ENCODE measurements at places on chromosomes 11 and 22.

DNA sequence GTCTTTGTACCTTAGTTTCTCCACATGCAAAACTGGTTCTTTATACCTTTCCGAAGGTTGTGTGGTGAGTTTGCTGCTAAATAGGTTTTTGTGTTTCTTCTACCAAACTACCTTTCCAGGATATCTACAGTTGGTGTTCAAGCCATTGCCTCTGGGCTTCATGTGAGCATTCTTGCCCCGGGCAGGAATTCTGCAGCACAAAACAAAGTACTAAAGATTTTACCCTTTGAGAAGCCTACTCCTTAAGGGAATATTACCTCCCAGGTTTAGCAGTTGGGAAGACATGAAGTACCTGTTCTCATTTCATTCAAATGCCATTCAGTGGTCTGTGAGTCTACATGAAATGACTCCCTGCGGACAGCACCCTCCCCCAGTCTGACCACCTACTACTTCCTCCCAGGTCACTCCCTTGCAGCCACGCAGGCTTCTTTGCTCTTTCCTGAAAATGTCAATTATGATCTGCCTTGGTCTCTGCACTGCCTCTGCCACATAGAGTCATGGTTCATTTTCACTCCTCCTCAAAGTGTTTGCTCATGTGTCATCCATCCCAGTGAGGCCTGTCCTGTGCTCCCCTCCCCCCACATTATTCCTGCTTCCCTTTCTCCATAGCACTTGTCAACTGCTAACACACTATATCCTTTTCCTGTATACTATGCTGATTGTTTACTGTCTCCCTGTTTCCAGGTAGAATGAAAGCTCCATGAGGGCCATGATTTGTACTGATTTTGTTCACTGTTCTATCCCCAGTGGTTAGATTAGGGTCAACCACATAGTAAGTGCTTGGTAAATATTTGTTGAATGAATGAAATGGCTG is 36.9 kb downstream of the PACS1 start:
- DNase-seq, result no peak

DNA sequence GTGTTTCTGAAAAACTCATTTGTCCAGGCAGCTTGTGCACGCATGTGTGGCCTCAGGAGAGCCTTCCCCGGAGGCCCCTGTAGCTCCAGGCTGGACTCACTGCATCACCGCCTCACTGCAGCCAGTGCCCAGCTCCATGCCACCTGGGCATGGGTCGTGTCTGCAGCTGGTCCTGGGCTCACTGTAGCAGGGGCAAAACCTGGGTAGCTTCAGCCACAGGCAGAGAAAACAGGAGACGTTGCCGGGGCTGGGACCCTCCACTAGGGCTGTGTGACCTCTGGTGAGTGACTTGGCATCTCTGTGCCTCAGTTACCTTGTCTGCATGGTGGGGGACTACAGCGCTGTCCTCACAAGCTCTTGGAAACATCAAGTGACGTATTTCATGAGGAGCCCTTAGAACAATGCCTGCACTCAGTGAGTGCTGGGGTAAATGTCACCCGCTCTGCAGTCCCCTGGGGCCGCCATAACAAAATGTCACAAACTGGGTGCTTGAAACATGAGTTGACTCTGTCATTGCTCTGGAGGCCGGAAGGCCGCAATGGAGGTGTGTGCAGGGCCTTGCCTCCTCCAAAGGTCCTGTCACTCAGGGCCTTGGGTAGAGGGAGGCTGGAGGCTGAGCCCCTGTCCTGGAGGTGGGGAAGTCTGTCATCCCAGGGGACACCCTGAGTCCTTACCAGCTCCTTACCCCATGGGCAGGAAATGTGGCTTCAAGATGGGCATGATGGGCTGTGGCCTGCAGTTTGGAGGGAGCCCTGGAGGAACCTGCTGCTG is 488.7 kb downstream of the TBC1D22A start:
- DNase-seq, result no peak

DNA sequence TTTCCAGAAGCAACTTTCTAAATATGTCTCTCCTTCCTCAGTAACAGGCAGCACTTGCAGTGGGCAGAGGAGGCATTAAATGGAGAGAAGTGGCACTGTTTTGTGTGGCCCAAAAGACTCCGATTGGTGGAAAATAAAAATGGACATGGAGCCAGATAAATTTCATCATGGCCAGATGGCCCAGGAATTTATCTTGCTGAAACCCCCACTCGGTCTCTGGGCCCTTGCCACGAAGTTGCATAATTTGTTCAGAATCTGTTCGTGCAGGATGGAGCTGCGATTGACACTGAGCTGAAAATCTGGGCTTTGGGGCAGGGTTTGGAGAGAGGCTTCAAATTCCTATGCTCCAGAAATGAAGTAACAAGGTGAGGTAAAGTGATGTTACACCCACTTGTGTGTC is 65.5 kb downstream of the C11orf91 start:
- no peak for DNase-seq

- DNase-seq, result no peak
Observed at GRCh38 chr22:36067235-36067558, 38.6 kb upstream of the RBFOX2 start.

- no peak for DNase-seq
Observed at GRCh38 chr11:64719406-64719805, 3.6 kb downstream of the NRXN2 start.

GRCh38 chr11:128904656-128905344 is 13.6 kb downstream of the KCNJ5 start:
- no peak for DNase-seq

- DNase-seq, result no peak
Observed at GRCh38 chr11:66497206-66497605, 13.2 kb upstream of the BBS1 start.

DNA sequence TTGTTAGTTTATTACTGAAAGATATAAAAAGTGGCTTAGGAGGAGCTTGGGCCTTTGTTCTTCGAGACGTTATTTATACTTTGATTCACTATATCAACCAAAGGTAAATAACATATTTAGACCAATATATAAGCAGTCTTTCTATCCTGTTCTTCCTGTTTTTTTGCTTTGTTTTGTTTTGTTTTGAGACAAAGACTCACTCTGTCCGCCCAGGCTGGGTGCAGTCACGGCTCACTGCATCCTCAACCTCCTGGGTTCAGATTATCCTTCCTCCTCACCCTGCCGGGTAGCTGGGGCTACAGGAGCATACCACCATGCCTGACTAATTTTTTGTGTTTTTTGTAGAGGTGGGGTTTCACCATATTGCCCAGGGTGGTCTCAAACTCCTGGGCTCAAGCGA is 66.8 kb downstream of the ATM start:
- no peak for DNase-seq

- DNase-seq, result no peak
Observed at GRCh38 chr11:123494195-123495050, 64.4 kb downstream of the GRAMD1B start.

Measured in stimulated activated CD8-positive, alpha-beta memory T cell treated with anti-CD3 and anti-CD28 coated beads, Interleukin-7, amount 100 ng/mL, for 1 hour (primary cell).